ENCODE measurements at places on chromosomes 7 and 10.
A peak's percentile ranks its signal among the peaks of the same experiment; 100 is the strongest.

GRCh38 chr7:5423306-5423975 is at the start of gene TNRC18:
Gene TNRC18 (minus strand): TSS chr7:5423834. CDS start chr7:5421246, 2,588 bp downstream.
- no peak for DNase-seq

GRCh38 chr10:51052163-51052562 is 22.1 kb upstream of the PRKG1 start:
- DNase-seq, result no peak

GRCh38 chr7:2360796-2361195 is 6.2 kb downstream of the EIF3B start:
- no peak for DNase-seq

DNA sequence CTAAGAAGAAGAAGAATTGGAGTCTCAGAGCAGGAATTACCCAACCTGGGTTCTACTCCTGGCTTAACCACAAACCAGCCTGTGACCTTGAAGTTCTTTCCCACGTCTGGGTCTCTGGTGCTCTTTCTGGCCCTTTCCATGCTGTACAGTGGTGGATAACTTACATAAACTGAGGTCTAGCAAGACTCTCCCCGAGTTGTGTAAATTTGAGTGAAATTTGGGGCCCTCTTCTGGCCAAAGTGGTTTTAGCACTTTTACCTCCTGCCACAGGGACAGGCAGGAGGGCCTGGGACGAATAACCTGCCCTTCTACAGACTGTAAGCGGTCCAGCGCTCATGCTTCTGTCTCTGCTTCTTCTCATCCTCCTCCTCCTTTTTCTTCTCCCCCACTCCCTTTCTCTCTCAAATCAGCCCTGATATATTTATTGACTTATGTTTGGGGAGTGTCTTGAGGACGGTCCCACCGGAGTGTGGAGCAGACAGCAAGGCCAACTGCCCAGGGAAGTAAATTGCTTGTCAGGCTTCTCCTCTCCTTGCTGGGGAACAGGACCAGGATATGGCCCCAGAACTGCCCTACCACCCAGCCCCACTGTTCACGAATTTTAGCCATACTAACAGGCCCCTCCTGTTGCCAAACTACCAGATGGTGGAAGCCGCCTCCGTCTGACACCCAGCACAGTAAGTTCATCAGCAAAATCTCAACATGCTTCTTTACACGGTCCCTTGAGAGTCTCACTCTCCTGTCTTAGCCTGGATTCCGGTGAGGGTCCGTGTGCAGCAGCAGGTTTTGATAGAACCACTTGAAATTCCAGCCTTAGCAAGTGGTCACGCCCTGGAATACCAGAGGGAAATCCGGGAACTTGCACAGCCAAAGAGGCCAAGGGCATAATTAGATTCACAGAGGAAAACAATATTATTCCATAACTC is 4.0 kb upstream of the SH3PXD2A start:
- peak; percentile 75 for DNase-seq

DNA sequence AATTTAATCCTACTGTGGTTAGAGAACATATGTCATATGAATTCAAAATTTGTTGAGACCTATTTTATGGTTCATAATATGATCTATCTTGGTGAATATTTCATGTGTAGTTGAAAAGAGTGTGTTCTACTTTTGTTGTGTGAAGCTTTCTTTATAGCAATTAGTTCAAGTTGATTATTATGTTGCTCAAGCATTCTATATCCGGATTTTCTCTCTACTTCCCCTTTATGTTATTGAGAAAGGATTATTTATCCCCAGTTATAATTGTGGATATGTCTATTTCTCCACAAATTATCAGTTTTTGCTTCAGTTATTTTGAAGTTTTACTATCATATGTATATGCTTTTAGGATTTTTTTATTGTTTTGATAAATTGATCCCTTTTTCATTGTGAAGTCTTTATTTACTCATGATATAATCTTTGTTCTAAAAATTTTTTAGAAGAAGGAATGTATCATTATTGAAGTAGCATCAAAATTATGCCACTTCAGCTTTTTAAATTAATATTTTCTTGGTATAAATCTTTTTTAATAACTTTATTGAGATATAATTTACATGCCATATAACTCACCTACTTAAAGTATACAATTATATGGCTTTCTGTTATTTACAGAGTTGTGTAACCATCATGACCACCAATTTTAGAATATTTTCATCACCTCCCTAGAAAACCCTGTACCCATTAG is 12.0 kb upstream of the MEST start:
- peak; percentile 50 for DNase-seq

- no peak for DNase-seq
These were observed 49.6 kb upstream of the TOMM7 start for GRCh38 chr7:22872096-22872807.

DNA sequence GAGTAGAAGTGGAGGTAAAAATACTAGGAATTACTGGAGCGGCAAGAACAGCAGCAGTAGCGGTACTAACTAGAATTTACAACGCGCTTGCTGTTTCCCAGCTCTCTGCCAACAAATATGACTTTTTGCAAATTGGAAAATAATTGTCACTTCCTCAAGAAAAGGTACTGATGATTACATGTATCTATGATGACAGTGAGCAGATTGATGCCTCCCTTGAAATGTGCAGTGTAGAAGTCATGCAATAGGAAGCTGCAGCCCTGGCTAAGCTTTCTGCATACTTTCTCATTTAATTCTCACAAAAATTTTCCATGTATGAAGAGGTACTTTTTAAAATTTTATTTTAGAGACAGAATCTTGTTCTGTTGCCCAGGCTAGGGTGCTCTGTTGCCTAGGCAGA is 49.9 kb downstream of the ANK3 start:
- no peak for DNase-seq

GRCh38 chr7:20964281-20964918 is 177.7 kb upstream of the SP8 start:
- no peak for DNase-seq

- DNase-seq, result no peak
These were observed 30.1 kb downstream of the DENND2A start for GRCh38 chr7:140610204-140611165.

- DNase-seq, result no peak
These were observed 25.8 kb downstream of the AQP1 start for GRCh38 chr7:30937416-30937815.

- no peak for DNase-seq
These were observed 202.0 kb downstream of the ANK3 start for GRCh38 chr10:60187691-60188090.

GRCh38 chr10:114030140-114030539 is 13.5 kb upstream of the ADRB1 start:
- DNase-seq, result no peak

DNA sequence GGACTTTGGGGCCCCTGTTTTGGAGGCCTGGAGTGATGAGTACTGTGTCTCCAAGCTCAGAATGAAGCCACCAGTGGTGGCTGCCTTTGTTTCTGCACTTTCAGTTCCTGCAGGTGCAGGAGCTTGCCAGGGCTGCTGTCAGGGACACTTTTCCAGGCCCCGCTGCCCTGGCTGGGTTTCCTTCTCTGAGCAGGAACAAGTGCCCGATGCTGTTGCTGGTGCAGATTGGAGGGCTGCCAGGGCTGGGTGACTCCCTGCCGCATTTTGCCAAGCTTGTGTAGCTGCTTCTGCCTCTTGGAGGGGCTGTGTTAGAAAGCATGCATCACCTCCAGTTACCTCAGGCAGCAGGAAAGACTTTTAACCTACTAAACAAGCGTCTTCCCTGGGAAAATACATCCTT is 211.1 kb downstream of the MGMT start:
- DNase-seq, result no peak

DNA sequence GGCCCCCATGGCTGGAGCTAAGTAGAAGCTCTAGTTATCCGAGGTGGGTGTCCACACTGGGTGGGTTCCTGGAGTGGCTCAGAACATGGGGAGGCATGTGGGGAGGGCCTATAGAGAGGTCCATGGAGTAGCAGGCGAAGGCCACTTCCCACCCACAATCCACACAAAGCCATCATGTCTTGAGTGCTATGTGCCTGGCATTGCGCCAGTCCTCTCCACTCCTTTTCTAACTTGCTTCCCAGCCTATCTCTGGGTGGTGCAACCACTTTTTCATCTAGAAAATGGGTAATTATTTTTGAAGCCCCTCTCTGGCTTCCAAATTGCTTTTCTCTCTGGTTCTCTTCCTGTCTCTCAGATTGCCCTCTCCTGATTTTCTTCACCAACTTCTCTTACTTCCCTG is 263.6 kb downstream of the PHTF2 start:
- DNase-seq, result no peak

DNA sequence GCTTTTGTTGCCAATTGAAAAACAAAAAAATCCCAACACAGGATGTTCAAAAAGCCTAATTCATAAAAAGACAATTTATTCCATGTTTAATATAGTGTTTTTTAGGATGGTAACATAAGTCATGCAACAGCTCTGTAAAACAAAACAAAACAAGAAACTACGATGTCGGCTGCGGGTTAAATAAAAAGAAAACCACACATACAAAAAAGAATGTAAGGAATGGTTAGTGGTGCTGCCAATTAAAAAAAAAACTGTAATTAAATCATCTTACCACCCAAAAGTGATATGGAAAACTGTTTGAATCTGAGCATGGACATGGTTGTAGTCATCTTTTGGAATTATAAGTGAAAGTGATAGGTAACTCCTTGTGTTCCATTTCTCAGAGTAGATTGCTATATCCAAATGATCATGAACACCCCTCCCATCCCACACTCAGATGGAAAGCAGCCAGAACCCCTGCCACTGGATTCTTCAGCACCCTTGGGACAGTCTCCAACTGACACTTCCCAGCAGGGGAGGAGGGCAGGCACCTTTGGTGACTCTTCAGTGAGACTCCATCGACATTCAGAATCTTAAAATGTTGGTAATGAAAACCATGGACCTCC is 14.3 kb upstream of the DAGLB start:
- DNase-seq, result no peak

- no peak for DNase-seq
These were observed 3.7 kb upstream of the SP8 start for GRCh38 chr7:20790375-20790774.
